ENCODE measurements at places on chromosomes 12 and 14.

- no peak for DNase-seq
These were observed 238.7 kb downstream of the ATXN7L3B start for GRCh38 chr12:74776378-74776777.

GRCh38 chr12:113808095-113808951, 157.8 kb downstream of the RBM19 start:
- no peak for DNase-seq

DNA sequence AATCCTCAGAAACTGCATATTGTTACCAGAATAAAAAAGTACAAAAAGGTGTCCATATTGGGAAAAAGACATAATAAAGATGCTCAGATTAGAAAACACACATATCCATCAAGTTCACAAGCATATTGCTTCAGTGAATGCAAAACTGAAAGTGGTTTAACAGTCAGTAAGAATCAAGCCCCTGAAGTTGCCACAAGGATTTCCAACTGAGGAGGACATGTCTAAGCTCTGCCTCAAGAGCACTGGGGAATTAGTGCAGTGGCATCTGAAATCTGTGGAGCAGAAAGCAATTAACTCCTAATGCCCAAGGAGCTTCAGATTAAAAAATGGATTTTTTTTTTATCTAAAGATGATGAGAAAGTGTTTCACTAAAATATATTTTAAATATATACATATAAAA, 113.2 kb downstream of the DENND5B start:
- no peak for DNase-seq

- DNase-seq, result no peak
These were observed 1.4 kb downstream of the ASIC1 start for GRCh38 chr12:50058743-50059312.

GRCh38 chr14:28083389-28083788, 683.2 kb upstream of the FOXG1 start:
- no peak for DNase-seq

DNA sequence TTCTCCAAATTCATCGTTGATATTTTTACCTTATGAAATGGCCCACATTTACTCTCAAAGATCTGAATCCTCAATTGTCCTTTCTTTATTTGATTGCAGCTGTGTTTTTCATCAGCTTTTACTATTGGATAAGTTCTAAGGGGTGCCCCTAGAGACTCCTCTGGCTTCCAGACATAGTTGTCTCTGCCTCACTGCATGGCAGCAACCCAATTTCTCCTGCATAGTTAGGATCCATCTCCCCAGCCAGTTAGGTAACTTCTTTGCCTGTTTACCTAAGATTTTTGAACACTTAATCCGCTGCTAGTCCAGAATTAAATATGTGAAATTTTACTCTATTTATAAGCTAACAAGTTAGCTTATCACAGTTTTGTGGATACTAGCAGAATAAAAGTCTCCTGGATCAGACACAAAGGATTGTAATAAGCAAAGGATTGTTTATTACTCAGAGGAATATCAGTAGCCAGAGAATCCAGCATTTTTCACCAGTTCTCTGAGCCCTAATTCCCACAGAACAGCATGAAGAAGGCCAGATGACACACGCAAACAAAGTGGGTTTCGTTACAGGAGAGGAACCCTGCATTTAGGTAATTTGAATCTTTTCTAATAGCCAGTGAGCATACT, 101.1 kb downstream of the BBS10 start:
- DNase-seq, result no peak

DNA sequence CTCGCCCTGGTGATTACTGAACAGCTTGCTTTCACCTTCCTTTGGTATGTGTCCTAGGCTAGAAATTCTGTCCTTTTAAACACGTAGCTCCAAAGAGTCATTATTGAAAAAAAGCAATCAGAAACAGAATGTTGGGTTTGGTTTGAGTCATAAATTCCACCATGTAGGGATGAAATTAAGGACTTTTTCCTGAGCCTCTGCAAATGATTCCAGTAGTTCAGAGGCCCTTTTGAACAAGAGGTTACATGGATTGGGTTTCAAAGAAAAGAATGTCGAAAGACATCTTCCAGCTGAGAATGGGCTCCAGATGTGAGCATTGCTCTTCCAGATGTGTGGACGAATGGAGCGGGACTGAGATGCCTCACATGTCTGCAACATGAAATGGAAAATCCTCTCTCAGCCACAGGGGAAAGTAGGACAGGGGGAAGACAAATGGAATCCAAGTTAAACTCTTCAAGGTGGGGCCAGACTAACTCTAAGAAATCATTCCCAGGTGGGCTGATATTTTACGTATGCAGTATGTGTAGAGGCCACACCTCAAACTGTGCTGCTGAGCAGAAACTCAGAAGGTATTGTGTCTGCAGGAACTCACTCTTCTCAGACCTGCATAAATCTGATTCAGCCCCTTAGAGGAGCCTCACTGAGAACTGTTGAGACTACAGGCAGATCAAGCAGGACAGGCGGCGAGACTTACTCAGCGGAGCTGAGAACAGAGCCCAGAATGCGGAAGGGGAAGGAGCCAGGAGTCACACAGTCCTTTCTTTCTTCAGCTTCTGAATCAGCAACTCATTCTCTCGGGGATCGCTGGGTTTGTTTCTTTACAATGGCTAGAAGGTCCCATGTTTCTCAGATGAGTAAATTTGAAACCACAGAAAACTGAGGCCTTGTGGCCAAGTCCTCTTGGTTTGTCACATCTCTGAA, 23.3 kb upstream of the EMP1 start:
- no peak for DNase-seq

DNA sequence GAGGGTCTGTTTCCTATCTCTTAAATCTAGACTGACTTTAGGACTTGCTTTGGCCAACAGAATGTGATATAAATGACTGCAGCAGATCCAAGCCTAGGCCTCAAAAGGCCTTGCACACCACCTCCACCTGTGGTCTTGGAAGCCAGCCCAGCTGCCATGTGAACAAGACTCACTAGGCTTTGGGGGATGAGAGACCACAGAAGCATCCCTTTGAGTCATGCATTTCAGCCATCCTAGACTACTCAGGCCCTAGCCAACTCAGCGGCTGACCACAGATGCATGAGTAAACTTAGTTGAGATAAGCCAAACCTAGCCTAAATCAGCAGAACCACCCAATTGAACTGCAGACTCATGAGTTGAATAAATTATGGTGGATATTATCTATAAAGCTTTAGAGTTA, 87.7 kb downstream of the KCNH5 start:
- no peak for DNase-seq

DNA sequence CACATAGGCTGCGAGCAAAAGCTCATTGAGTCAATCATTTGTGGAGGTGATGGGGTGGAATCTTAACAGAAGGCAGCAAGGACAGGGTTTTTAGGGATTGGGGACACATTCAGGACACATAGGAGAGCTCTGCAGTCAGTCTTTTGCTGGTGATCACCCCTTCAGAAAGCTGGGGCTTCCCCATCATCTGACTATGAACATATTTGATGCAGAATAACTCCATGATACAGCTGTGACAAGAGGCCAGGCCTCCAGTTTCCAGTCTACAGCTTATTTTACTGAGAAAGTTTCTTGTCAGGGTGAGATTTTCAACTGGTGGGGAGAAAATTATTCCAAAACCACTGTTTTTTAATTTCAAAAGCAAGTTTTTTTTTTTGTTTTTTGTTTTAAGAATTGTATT, 134.2 kb downstream of the TMEM30B start:
- no peak for DNase-seq

- peak; percentile 58 for DNase-seq
These were observed 129.3 kb upstream of the RAP1B start for GRCh38 chr12:68481181-68481941.

GRCh38 chr12:3727877-3728632, 24.9 kb downstream of the CRACR2A start:
- DNase-seq, result peak; percentile 40

DNA sequence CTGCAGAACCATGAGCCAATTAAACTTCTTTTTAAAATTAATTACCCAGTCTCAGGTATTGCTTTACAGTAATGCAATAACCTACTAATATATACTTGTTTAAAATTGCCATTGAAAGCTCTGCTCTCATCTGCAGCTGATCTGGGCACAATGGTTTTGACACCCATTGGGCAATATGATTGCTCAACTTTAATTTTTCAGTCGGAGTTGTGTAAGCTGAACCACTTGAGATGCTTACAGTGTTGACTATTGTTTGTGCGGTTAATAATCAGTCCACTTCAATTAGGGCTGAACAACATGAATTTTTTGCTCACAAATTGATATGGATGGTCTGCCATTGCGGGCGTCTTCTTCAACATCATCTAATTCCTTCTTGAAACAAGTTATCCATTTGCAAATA, 18.0 kb upstream of the OR4K5 start:
- DNase-seq, result no peak

DNA sequence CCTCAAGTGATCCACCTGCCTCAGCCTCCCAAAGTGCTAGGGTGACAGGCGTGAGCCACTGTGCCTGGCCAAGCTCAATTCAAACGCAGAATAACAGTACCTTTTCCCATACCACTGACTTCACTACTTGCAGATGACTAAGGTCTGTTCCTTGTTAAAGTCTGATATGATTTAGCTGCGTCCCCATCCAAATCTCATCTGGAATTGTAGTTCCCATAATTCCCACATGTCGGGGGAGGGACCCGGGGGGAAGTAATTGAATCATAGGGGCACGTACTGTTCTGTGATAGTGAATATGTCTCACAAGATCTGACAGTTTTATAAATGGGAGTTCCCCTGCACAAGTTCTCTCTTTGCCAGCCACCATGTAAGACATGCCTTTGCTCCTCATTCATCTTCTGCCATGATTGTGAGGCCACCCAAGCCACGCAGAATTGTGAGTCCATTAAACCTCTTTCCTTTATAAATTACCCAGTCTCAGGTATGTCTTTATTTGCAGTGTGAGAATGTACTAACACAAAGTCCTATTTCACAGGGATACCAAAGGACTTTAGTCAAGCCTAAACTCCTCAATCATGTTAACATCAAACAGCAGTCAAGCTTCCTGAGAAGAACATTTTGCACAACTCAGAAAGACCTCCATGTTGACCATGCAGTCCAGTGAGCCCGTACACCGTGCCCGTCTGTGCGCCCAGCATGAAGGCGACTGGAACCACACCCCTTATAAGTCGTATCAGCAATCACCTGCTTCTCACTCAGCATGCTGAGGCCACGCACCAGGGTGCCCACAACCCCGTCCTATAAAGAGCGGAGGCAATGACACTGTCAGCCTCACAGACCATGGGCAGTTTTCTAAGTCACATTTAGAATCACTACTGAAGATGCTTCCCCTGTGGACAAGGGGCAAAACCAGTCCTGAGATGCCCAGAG, 36.9 kb downstream of the FOXN3 start:
- no peak for DNase-seq

GRCh38 chr14:30985796-30986195, 39.7 kb upstream of the AP4S1 start:
- no peak for DNase-seq

- DNase-seq, result no peak
These were observed 1.8 kb downstream of the SERPINA3 start for GRCh38 chr14:94613720-94614644.

DNA sequence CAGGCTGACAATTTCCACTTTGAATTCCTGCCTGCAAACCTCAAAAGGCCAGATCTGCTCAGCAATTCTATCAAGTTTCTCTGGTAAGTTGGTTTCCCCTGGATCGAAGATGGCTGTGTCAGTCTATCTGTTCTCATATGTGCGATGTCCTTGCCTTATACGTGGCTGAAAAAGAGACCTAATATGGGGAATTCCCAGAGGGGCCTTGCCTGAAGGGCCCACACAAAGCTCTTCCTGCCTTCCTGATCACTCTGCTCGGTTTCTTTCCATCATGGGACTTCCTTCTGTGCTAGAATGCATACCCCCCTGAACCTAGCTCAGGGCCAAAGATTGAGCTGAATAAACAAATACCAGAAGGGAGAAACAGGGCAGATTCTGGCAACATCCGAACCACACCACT, 13.2 kb downstream of the TCL1B start:
- DNase-seq, result no peak

DNA sequence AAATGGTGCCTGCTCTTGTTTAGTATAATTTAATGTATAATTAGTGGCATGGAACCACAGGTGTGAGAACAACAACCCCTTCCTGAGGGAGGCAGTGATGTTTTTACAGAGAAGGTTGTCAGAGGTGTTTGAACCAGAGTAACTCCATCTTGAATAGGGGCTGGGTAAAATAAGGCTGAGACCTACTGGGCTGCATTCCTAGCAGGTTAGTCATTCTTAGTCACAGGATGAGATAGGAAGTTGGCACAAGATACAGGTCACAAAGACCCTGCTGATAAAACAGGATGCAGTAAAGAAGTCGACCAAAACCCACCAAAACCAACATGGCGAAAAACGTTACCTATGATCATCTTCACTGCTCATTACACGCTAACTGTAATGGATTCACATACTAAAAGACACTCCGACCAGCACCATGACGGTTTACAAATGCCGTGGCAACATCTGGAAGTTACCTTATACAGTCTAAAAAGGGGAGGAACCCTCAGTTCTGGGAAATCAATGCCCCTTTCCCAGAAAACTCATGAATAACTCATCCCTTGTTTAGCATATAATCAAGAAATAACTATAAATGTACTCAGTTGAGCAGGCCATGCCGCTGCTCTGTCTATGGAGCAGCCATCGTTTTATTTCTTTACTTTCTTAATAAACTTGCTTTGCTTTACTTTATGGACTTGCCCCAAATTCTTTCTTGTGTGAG, 47.8 kb upstream of the LTA4H start:
- no peak for DNase-seq

DNA sequence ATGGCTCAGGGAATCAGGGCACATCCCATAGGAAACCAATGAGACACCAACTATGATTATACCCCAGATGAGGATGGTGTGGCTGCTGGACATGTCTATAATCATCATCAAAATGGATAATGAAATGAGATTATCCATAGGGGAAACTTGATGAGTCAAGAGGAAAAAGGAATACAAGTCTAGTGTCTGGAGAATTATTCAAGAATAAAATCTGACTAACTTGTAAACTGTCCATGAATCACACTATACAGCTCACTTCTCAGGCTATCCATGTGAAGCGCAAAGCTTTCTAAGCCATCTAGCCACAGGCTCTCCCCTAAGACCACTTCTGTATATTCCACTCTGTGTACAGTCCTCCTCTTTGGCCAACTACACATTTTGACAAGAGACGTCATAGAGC, 52.5 kb downstream of the DUSP16 start:
- no peak for DNase-seq

DNA sequence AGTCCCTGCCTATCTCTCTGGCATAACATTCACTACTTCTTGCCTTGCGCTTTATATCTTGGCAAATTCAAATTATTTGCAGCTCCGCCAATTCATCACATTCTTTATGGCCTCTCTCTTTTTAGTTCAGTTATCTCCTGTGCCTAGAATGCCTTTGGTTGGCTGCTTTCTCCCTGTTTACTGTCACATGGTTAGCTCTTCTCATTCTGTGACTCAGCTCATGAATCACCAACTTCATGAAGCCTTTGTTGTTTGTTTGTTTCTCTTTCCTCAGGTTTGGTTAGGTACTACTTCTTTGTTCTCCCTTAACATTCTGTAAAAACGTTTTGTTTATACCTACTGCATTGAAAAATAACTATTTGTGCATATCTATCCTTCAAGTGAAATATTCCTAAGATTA, 376.5 kb upstream of the GARIN6 start:
- DNase-seq, result no peak

- DNase-seq, result no peak
These were observed 135.7 kb downstream of the DICER1 start for GRCh38 chr14:95021588-95021987.
